Lower lobe of right lung (tissue), 2 donors: ENCODE measurements at places on chromosomes 7 and 10.
A peak's percentile ranks its signal among the peaks of the same experiment; 100 is the strongest.

- no peak for DNase-seq
These were observed 34.0 kb downstream of the DUSP5 start for GRCh38 chr10:110531687-110532086.

DNA sequence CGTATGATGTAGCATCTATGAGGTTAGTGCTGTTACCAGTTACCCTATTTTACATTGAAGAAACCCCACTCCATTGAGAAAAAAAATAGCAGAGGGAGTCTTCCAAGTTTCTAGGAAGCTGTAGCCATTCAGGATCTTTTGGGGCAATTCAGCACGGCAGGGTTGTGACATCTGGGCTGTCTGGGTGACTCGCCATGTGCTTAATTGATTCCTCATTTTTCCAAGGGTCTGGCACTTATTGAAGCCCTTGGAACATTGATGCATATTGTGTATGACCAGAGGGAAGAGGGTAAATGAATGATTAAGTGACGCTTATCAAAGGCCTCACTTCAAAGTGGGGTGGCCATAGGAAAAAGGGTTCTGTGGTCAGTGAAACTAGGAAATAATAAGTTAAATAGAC lies 248.7 kb downstream of the ARHGAP12 start:
- no peak for DNase-seq

GRCh38 chr7:65812281-65812680 lies 60.6 kb upstream of the VKORC1L1 start:
- no peak for DNase-seq

DNA sequence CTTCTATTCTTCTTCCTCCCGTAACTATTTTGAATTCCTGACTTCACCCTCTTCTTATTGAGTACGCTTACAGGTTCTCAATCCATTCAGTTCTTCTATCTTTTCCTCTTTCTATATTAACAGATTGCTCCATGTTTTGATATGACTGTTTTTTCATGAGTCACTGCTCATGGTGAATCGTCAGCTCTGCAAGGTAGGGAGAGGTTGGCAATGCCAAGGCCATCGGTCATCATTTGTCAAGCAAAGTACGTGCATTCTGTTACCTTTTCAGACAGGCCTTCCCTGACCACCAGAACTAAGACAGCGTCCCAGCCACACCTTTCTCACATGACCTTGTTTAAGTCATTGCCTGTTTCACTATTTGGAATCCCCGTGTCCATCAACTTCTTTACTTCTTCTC lies 1001.9 kb upstream of the SORCS1 start:
- DNase-seq = no peak

DNA sequence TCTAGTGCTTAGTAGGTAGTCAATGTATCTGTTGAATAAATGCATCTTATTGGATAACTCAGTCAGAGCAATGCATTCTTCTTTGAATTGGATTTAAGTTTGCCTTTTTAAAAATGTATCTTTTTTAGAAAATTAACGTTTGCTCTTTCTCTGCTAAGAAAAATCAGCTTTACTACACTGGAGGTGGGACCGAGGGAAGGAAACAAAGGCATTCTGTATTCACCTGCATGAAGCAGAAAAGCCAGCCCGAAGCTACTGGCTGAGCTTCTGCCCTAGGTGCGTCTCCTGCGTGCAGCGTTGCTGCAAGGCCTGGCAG lies 22.2 kb upstream of the ITGB1 start:
- no peak for DNase-seq

DNA sequence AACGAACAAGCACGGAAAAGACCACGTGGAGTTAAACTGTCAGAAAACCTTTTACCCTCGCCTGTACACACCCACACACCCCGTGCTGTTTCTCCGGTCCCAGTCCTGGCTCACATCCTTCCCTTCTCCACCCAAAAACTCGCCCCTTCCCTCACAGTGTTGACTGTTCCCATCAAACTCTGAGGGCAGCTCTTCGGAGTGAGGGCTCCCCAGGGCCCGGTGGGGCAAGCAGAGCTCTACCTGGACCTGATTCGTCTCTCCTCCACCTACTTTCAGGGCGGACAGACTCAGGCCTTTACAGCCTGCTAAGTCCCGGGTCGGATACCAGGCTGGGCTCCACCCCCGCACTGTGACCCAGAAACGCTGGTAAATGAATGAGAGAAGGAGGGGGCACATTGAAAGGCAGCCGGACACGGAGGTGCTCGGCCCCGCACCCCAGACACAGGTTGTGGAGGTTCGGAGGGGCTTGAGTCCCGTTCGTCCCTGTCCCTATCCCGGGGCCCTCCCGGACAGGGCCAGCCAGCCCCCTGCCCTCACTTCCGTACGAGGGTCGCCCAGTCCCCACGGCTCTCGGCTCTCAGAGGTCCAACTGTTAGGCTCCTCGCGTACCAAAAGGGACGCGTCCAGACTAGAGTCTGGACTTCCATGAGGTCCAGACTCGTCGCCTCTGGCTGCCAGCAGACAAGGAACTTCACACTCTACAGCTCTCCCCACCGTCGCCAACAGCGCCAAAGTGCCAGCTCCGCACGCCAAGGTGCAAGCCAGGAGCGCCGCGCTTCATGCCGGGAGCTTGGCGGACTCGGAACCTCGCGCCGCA lies 31.7 kb upstream of the ASL start:
- peak; percentile 81 for DNase-seq

DNA sequence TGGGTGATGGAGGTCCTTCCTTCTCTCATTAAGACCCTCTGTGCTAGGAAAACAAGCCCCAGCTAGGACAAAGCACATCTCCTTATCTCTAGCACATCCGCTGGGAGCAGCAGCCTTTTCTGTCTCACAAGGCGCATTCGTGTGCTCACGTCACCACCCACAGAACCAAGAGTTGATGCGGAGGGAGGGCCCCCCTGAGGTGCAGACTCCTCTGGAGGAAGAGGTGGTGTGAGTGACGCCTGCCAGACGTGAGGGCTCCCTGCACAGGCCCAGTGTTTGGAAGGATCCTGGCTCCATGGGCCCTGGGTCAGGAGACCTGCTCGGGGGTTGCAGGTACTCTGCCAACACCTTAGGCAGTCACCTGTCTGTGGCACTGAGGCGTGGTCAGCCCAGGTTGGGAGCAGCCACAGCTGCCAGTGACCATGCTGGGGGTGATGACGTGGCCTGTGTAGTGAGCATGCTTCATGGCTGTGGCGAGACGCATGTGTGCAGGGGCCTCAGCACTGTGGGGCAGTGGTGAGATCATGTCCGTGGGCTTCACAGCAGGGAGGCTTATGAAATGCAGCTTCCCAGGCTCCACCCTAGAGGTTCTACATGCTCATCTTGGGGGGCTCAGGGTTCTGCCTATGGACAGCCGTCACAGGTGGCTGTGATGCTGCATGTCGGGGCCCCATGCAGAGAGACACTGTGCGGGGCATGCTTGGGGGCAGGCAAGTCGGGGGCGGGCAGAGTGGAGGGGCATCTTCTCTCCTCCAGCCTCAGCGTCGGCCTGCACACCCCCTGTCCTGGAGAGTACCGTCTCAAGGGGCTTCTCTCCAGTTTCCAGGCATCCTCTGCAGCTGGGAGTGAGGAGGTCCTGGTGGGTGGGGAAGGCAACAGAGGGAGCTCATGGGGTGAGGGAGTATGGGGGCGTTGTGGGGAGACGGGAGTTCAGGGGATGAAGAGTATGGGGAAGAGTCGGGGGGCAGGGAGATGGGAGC lies 56.2 kb upstream of the DPYSL4 start:
- peak; percentile 20 for DNase-seq

GRCh38 chr7:130372402-130373165 lies 7.7 kb upstream of the CPA1 start:
- no peak for DNase-seq

DNA sequence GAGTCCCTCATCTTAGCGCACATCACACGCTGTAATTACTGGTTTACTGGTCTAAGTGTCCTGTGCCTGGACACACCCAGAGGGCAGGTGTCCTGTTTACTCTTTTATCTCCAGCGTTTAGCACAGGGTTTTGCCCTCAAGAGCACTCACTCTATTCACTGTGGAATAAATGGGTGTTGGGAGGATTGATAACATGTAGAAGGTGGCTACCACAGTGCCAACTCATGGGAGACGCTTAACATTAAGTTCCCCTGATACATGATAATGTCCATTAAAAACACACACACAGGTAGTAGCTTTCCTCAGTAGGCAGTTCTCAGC lies 96.1 kb upstream of the EFCAB10 start:
- no peak for DNase-seq

GRCh38 chr7:6210621-6211372 lies 61.6 kb downstream of the CYTH3 start:
- DNase-seq = no peak

DNA sequence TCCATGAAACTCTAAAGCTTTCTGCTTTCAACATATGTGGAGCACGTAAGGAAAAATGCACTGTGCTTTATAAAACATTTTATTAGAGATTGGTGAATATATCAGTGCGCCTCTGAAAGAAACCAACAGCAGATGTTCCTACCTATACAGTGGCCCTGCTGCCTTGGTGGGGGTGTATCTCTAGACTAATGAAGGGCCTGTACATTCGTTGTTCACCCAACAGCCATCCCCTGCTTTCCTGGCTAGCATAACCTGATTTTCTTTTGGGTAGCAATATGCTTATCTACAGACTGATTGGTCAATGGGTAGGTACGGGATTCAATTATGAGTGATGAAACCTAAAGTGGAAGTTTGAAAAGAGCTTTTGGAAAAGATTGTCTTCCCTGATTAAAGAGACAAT lies 119.7 kb upstream of the FAM133B start:
- DNase-seq = no peak
